Left renal pelvis (tissue), 4 donors: ENCODE measurements at places on chromosomes 5 and 9.

- no peak for DNase-seq
Observed at GRCh38 chr5:42701351-42702059, 55.1 kb upstream of the CCDC152 start.

DNA sequence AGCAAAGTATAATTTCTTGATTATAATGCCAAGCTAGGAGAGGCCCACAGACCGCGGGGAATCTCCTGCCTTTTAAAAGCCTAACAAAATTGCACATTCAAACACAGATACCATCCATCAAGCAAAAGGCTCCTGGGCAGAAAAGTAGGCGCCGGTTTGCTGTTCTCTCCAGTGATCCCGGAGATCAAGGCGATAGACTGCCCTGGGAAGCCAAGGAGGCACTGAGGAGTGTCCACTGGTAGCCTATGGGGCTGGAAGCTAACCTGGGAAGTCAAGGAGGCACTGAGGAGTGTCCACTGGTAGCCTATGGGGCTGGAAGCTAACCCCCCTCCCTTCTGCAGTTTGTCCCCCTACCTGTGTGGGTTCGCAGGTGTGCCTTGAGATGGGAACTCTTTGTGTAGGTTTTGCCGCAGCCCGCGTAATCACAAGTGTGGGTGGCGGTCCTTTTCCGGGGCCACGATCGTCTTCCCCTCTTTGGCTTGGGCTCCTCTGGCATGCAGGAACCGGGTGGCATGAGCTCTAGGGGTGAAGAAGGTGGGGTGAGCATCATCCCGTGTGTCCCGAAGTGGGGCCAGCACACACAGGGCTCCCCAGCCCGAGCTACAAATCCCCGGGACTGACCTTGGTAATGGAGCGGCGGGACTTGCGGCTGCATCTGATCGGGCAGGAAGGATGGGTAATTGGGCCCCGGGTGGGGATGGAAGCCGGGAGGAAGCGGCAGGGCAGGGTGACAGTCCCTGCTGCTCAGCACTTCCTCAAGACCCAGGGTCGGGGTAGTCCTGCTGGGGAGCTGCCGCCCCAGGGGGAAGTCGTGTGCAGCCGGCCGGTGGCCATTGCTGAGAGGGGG lies 2.7 kb downstream of the KLF4 start:
- no peak for DNase-seq

GRCh38 chr9:2385746-2386145 lies 235.8 kb upstream of the VLDLR start:
- no peak for DNase-seq

- DNase-seq: peak; percentile 32
Observed at GRCh38 chr5:15683332-15683731, 183.4 kb downstream of the FBXL7 start.
